Suppressor macrophage (primary cell): ENCODE measurements at places on chromosomes 2 and 18.

GRCh38 chr18:53411511-53411910 is 813.0 kb downstream of the MBD2 start:
- no peak for DNase-seq

DNA sequence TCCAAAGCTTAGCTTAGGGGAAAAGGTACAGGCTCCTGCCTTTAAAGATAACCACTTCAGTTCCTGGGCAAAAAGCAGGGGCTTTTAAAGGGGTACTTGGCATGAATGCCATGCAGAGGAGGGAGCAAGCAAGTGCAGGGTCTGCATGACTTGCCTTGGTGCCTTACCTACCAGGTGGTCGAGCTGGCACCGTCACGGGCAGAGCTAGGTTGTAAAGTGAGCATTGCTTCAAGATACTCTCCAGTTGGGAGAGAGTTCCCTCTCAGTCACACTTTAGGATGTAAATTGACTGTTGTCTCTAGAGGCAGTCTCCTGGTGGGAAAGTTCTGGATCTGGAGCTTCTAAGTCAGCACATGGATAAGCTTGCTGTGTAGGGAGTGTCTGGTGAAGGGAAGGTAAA is 58.6 kb upstream of the MCFD2 start:
- no peak for DNase-seq

DNA sequence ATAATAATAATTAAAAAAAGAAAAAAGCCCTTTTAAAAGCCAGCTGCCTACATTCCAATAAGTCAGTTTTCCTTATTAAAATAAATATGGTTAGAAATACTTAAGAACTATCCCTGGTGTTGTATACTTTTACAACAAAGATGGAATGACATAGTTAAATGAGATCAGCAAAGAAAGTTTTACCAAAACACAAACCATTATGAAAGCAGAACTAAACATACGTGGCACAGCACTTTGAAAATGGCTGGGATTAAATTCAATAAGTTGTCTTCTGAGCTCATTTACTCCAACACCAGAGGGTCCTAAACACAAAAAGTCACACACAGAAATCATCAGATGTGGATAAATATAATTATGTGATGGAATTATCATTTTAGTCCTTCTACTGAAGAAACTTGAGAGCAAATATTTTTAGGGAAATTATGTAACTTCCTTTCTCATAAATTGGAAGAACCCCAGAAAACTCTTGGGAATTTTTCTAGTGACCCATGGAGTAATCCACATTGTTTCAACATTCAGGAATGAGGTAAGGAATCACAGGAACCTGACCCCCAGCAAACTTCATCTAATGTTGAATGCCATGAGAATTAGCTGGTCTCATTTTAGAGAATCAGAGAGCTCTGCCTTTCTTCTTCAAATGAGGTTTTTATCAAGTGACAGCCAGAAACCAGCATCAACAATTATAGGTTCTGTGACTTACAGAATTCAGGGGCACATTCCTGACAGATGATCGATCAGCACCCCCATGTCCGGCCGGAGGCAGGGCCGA is 11.5 kb upstream of the TMEM237 start:
- peak; percentile 17 for DNase-seq

DNA sequence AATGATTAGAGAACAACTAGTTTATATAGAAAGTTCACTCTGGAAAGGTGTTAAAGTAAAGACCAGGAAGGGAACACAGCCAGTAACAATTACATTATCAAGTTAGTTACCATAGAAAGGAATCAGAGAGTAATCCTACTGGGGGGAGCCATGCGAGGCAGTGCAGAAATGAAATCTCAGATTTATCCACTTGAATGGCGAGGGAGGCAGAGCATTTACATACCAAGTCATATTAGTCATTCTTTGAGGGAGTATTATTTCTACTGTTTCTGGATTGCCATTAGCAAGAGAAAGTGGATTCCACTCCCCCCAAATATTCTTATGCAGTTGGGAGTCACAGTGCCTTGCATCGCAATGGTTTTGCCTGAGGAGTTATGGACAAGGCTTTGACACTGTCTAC is 472.7 kb upstream of the TRIB2 start:
- DNase-seq = no peak

GRCh38 chr18:58416704-58417683 is 211.9 kb downstream of the ALPK2 start:
- no peak for DNase-seq

DNA sequence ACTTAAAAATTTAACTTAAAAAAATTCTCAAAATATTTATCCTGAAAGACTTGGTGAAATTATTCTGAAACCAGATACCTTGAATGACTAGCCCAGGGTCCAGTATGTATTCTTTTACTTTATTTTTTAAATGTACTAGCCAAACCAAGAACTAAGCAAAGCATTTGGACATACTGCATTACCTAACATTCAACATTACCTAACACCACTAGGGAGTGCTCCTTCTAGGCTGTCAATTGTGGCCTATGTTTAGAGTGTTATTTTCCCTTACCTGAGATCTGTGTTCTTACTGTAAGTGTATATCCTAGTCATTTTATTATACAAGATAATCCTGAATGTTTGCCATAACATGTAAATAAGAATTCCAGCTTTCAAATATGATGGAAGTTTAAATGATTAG is 496.6 kb downstream of the PTPRM start:
- no peak for DNase-seq

DNA sequence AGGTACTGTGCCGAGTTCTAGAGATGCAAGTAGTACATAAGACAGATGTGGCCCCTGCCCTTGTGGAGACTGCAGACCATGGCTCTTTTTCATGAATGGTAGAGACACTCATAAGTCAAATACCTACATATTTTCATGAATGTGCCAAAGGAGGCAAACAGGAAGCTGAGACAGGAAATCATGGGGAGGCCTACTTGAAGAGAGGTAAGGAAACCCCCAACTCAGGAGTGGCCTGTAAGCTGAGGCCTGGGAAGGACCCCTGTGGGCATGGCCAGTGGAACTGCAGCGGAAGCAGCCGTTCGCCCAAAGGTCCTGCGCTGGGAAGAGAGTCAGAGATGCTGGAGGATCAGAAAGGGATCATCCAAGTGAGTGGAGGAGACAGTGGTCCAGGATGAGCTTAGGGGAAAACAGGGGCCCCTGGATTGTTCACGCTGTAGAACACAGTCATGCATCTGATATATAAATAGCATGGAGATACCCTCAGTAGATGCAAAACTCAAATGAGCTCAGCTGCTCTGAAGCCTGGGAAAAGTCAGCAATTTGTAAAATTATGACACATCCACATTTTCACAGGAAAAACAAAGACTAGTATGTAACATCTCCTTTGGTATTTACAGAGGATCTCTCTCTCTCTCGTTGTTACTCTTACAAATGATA is 228.9 kb downstream of the NEDD4L start:
- no peak for DNase-seq

- no peak for DNase-seq
These were observed 54.3 kb upstream of the AGPS start for GRCh38 chr2:177338177-177338721.

DNA sequence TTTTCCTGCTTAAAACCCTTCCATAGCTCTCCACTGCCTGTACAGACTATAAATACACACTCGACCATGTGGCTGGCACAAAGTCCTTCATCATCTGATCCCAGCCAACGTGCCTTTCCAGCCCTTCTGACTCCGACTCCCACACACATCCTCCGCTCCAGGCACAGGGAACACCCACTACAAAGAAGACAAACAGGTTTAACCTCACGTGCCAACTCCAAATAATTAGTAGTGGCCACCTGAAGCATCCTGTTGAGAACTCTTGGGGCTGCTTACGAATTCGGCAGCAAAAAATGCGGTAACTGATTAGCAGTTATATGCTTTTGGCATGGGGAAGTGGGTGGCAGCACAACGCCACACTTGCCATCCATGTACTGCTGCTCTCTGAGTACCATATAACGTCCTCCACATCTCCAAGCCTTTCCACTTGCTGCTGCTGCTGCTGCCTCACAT is 12.1 kb downstream of the SPIRE1 start:
- DNase-seq = peak; percentile 26

DNA sequence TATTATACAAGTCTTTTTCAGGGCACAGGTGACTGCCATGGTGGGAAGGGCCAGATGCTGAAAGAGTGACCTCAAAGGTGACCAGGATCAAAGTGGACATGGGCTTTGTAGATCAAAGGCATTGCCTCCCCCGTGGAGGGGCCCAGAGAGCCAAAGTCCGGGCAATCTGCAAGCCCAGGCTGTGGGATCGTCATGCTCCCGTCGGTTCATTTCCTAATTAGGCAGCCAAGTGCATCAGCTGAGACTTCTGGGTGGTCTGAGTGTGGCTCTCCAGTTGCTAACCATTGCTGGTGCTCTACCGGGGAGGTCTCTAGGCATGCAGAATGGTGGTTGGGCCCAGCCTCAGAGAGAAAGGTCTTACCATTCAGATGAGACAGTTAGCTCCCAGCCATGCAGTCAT is 61.6 kb downstream of the TRIB2 start:
- no peak for DNase-seq

DNA sequence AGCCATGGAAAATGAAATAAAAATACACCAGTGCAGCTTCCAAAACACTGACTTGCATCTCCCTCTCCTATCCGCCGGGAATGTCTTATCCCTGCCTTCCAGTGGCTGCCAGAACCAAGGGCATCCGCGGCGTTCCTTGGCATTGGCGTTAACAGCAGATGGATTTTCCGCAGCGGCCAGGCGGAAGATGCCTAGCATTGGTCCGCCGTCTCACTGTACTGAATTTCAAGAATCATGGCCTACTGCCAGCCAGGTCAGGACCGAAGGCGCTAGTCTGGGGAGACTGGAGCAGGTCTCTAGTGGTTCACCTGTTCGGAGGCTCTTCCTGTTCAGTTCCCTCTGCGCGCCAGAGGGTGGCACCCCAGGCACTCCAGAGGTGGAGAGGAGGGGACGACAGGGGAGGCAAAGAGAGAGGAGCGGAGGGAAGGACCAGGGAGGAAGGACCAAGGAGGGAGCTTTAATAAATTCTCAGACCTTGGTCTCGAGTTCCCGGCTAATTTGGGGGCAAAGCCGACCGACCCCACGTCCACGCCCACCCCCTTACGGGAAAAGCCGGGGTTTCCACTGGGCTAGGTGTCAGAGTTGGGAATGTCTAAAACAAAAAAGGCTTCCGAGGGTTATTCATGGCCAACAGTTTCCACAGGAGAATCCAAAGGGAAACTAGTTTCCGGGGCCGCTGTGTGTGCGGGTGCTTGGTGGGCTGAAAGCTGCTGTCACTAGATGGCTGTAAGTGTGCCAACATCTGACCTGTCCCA is 3.7 kb upstream of the BCL2L11 start:
- DNase-seq = peak; percentile 59

DNA sequence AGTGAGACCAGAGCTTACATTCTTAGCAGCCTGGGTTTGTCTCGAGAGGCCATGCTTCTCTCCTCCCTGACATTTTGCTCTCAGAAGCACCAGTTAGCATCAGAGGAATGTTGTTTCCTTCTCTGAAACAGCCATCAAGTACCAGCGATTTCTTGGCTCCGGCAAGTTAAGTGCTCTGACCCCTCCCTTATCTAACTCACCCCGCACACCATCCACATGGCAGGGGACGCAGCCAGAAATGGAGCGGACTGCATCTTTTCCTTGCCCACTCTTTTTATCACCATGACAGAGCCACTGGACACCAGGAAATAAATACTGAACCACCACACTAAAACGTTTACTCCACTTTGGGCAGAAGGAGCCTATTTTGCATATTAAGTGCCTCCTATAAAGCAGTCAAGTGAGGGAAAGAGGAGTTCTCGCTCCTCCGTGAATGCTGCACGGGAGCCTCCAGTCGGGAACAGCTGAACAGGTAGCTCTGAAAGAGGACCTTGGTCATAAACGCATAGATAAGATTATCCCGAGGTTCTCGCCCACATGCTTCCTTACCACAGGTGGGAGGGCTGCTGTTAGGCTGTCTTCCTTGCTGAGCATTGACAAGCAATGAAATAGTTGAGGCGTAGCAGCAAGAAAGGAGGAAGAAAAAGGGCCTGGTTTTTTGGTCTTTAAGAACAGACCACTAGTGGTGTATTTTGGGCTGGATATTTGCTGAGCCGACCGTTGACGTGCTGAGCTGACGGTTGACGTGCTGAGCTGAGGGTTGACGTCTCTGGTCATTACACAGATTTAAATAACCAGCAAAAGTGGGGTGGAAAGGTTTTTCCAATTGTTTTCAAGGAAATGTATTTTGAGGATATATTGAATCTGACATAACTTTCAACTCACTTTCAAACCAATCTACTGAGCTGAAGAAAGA is 71.4 kb upstream of the ITGB6 start:
- DNase-seq = no peak

DNA sequence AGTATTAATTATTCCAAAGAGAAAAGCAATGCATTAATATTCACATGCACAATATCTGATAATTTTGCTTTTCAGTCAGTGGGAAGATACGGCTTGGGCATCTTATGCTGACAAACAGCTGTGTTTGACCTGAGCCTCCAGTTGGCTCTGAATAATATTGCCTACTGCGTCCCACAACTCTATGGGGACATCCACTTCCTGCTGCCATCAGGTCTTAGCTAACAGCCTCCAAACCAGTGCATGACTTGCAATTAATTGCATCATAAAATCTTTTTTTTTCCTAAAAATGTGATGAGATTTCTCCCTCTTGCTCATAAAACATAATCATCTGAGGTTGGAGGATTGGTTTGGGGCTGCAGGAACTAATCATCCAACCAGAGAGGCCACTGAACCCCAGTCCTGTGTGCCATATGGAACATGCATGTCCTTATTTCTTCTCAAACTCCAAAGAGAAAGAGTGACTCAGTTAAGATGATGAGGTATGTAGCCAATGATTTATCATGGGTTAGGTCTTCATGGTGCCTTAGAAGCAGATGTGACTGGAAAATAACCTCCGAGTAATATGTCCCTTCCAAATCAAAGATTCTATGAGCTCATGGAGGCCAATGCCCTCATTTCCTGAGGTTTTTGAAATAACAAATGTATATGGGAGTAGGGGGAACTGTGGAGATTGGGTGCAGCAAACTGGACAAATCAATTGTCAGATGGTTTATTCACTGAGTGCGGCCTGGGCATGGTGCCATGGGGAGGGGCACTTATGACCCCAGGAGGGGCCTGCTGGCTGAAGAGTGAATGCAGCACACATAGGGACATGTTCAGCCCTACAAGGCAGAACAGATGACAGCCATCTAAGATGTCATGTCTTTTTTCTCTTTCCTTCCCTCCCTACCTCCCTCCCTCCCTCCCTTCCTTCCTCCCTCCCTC is 39.4 kb downstream of the EDAR start:
- DNase-seq = peak; percentile 28

GRCh38 chr2:47906157-47907038 is at the start of gene FBXO11:
FBXO11 (minus strand) TSS chr2:47906498; CDS start chr2:47905720, 778 bp downstream.
- peak; percentile 98 for DNase-seq

DNA sequence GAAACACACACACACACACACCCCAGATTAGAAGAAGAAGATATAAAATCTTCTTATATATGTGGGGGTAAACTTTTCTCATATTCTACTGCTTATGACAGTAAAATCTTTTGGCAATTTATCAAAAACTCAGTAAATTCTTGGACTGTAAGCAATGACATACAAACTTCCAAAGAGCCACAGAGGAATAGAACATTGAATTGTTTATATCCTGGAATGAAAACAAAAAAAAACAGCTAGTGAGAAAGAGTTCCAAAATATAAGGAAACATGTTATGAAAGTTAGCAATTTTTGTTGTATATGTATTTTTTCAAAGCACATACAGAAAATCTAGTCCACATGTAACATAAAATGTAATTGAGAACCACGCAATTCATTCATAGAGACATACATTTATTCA is 764.9 kb downstream of the DSC3 start:
- no peak for DNase-seq
